ENCODE measurements at places on chromosomes 3 and 15.
A peak's percentile ranks its signal among the peaks of the same experiment; 100 is the strongest.

DNA sequence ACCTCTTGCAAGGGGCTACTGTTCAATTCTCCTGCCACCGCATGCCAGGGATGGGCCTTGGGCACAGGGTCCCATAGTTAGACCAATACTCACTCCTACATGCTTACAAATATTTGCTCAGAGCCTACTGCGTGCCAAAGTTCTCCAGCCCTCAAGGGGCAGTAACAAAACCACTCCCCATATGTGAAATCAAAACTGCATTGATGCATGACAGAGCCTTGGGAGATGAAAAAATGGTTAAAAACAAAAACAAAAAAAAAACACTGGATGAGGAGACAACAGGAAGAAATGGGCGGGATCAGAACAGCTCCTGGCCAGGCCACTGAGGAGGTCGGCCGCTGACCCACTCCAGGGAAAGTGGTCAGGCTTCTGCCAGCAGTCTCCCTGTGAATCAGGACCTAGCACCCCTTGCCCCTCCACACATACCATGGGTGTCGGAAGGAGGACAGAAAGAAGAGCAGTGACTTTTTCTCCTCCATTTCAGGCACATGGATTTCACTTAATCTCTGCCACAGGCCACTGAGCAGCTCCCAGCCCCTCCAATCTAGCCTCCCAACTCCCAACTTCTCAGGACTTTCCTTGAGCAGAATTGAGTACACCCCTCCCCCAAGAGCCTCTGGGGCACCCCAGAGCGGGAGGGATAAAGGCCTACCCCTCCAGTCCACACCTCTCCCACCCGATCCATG lies 2.8 kb downstream of the PLXNB1 start:
- DNase-seq: no peak

- no peak for DNase-seq
Observed at GRCh38 chr15:72315706-72316370, 4.1 kb downstream of the CELF6 start.

DNA sequence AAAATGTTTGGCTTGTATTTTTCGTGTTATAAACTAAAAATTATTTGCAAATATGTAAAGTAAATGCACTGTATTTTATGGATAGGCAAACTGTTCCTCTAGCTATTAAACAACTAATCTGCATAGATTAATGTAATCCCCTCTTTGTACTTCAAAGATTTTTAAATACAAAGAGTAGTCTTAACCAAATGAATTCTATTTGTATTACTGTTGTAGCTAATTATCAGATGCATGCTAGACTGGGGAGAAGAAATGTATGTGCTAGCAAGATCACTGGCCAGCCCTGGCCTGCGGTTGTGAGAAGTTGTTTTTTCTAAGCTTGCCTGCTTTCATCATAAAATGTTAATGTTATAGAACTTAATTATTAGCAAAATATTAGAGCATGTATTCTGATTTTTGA lies 92.6 kb downstream of the STT3B start:
- DNase-seq: no peak

GRCh38 chr3:58707390-58707930 lies 40.9 kb upstream of the FAM3D start:
- DNase-seq: no peak

- no peak for DNase-seq
Observed at GRCh38 chr15:65663521-65663920, 41.8 kb downstream of the SLC24A1 start.

DNA sequence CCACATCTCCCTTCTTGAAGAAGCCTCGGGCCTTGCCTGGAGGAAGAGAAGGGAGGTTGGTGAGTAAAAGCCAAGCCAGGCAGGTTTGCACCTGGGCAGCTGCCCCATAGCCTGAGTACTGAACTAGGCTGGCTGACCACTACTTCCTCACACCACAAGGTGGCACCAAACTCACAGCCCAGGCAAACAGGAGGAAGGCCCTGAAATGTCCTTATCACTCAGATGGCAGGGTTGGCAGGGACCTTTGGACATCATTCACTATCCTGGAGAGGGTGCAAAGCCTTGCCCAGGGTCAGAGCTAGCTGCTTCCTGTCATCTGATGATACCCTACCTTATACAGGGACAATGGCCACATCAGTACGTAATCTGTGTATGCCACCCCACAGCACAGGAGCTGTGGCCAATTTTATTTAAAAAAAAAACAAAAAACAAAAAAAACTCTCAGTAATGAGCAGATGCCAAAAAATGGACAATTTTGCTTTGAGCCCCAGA lies 2.2 kb upstream of the GRAMD2A start:
- no peak for DNase-seq

- no peak for DNase-seq
Observed at GRCh38 chr3:33424606-33425452, 15.4 kb downstream of the UBP1 start.

GRCh38 chr3:147411815-147412241 lies 2.7 kb downstream of the ZIC1 start:
- no peak for DNase-seq

- no peak for DNase-seq
Observed at GRCh38 chr3:86537171-86537570, 453.8 kb downstream of the VGLL3 start.

DNA sequence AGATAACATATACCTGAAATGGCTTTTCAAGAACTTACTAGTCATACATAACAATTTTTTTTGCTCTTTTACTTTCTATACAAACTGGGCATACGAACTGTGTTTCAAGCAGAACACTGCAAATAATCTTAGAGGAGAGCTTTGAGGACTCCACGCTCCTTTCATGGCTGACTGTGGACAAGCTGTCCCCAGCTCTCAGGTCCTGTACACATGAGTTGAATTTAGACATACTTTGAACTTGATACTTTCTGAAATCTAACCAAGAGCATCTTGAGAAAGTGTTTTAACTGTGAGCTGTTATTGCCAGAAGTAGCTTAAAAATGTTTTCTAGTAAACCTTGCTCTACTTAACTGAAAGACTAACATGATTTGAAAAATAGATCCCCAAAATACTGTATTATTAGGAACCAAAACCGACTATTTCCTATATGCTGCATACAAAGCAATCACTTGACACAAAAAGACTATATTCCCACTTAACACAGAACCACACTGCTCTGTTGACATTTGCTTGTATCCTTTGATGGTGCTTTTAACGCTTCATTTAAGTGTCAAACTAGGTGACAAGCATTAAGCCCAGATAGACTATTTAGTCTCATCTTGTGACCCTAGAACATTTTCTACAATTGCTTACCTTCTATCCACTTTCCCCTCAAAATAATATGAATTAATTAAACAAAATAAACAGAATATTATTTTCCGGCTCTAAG lies 755.8 kb downstream of the ROBO1 start:
- DNase-seq: no peak

DNA sequence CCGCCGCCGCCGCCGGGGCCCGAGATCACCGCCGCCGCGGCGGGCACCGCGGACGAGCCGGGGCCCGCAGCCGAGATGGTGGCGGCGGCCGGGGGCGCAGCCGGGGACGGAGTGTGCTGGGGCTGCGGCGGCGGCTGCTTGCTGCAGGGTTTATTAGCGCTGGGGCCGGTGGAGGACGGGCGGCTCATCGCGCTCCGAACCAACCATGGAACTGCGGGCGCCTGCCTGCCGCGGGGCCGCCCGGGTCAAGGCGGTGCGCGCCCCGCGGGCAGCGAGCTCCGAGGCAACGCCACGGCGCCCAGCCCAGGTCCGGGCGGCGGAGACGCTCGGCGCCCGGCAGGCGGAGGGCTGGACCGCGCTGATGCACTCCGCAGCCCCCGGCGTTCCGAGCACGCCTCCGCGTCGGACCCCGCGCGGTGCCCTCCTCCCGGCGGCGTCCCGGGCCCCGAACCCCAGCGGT lies 277 bp downstream of the SIAH2 start:
- DNase-seq: no peak

DNA sequence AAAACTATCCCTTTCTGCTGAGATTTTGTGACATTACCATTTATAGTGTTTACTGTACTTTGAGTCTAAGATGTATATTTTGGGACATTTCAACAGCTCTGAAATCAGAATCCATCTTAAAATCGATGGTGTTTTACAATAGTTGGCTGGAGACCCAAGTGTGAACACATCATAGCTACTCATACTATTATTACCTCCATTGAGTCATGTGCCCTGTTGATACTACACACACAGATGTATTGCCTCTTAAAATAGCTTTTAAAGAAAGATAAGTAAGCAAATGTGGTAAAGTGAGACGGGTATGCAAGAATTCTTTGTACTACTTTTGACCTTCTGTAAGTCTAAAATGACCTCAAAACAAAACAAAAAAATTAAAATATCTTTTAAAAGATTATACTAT lies 6.7 kb downstream of the LMOD3 start:
- DNase-seq: no peak

GRCh38 chr3:196208942-196209695 lies 2.1 kb downstream of the ZDHHC19 start:
- no peak for DNase-seq

DNA sequence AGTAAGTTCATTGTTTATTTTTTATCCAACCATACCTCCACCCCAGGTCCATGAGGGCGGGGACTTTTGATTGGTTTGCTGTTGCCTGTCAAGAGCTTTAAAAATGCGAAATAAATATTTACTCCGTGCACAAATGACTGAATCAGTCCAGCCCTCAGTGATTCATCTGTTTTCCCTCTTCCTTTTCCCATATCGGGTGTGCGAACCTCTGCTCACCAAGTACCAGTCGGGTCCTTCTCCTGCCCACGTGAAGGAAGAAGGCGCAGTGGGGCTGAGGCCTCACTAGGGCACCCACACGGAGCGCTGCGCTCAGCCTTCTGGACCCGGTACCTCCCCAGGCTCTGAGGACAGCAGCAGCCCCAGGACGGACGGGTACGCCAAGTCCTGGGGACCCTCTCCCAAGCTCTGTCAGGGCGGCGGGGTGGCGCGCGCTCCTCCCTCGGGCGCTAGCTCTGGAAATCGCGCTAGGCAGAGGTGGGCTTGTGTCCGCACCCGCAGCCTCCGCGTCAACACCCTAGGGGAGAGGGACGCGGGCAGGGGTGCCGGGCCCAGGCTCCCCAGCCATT lies 70.5 kb upstream of the EPHB3 start:
- DNase-seq: no peak

GRCh38 chr3:50264383-50264963 lies 4.5 kb upstream of the SEMA3B start:
- peak; percentile 89 for DNase-seq

DNA sequence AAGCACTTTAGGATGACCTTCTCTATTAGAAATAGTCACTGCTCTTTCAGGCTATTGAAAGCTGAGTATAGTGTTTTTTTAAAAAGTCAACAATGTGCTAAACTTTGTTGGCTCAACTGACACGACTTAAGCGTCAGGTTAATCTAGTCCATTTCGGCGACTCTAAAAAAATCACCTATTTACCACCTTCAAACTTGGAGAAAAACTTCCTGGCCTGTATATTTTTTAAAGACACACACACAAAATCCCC lies 517.8 kb downstream of the FOXP1 start:
- no peak for DNase-seq

- no peak for DNase-seq
Observed at GRCh38 chr15:66886686-66887273, 178.6 kb upstream of the SMAD3 start.

- no peak for DNase-seq
Observed at GRCh38 chr3:15440891-15441290, 13.5 kb downstream of the EAF1 start.

- DNase-seq: no peak
Observed at GRCh38 chr3:63952248-63952594, 40.0 kb upstream of the SCAANT1 start.

- no peak for DNase-seq
Observed at GRCh38 chr3:165883863-165884478, 46.7 kb upstream of the BCHE start.

GRCh38 chr3:177946936-177947335 lies 589.3 kb upstream of the KCNMB2 start:
- no peak for DNase-seq

DNA sequence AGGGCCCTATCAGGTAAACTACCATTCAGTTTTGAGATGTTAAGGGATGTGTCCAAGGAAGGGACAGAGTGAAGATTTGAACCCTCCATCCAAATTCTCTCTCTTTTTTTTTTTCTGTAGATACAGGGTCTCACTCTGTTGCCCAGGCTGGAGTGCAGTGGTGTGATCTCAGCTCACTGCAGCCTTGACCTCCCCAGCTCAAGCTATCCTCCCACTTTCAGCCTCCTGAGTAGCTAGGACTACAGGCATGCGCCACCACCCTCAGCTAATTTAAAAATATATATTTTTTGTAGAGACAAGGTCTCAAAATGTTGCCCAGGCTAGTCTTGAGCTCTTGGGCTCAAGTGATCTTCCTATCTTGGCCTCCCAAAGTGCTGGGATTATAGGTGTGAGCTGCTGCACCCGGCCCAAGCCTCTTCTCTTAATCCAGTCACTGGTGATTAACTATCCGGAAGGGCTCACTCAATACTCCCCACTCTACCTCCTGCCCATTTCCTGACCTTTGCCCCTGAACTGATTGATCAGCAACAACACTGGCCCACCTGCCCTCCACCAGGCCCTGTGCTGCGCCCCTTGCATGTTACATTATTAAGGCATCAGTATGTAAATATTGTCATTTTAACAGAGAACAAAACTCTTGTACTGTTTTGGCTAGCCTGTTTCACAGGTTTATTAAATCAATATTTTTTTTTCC lies 164.7 kb downstream of the CTNNB1 start:
- DNase-seq: no peak

DNA sequence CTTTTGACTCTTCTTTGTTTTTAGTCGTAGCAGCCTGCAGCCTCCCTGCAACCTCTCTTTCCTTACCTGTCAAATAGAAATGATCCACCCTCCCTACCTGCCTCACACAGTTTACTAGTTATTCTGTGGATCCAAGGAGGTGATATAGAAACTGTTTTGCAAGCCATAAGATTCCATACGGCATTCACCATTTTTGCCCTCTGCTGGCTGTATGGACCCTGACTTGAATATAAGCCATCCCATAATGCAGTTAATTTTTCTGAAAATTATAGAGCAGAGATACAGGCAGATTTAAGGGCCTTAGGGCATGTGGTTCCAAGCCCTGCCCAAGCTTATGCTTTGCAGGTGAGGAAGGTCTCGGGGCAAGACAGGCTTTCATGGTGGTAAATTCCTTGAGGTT lies 63.8 kb downstream of the CPN2 start:
- no peak for DNase-seq

All from BJ (cell line).